HS-27A (cell line): ENCODE measurements at places on chromosomes 16 and 17.
A peak's percentile ranks its signal among the peaks of the same experiment; 100 is the strongest.

DNA sequence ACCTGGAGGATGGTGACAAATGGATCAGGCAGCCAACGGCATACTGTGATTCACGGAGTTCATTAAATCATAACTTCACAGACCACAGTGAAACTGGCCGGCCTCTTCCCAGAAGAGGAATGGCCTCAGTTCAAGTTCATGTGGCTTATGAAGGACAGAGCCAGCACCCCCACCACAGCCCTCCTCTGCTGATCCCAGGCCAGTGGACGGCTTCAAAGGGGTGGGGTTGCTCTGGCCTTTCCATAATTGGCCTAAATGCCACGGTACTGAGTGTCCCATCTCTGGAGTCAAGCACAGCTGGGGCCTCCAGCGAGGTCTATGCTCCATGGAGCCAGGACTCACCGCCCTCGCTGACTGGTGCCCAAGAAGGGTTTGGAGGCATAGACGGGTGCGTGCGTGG is 21.4 kb downstream of the GALNS start:
- DNase-seq, result no peak

DNA sequence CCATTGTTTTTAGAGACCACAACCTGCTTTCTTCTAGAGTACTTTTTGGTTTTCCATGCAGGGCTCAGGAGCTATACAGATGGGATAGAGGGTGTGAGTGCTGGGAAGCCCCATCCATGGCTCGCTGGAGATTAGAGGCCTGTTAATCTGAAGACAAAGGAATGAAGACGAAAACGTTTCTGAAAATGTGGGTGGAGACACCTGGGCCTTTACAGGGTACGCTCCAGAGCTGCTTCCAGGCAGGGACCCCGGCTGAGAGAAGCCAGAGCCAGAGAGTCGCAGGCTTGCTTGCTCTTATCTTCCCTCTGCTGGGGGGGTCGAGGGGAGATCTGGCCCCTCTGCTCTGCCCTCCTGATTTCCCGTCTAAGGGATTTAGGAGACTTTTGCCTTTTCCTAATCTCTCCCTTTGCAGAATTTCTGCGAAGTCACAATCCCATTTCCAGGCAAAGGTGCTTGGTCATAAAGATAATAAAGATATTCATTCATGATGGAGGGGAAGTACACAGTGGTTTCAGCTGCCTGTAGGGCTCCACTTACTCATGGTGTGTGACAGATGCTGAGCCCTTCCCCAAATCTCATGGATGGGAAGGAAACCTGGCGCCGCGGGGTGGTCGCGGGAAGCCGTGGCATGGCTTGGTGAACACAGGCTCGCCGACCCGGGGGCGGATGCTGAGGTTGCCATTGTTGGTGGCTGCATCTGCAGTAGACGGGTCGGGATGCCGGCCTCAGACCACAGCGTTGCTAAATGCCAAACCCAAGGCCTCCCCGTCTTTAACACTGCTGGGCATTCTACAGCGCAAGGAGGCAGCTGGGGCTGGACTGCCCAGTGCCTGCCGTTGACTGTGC is 4.8 kb upstream of the SOCS3 start:
- DNase-seq, result no peak

DNA sequence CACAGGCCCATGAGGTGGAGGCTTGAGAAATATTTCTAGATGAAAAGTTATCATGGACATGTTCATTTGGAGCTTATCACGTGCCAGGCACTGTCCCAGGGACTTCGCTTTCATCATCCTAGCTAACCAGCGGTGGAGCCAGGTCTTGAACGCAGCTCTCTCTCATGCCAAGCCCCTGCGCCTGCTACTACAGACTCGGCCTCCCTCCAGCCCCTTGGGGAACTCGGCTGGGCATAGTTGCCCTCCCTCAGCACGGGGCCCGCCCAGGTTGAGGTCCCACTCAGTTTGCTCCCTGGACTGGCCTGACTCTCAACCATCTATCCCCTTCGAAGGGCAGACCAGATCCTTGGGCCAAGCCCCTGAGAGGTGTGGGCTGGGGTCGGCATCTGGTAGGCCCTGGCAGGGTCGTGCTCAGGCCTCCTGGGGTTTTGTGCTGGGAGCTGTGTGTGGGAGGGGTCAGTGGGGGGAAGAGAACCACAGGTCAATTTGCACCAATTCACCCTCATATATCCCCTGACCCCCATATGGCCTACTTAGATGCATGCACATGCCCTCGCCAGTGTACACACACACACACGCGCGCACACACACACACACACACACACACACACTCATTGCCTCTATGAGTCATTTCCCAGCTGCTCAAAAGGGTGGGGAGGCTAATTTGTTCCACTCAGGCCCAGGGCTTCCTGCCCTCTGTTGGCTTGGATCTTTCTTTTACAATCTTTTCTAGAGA is 12.1 kb upstream of the SCN4A start:
- peak; percentile 31 for DNase-seq

- DNase-seq, result no peak
These were observed 5.8 kb downstream of the KIF18B start for GRCh38 chr17:44941712-44942331.

DNA sequence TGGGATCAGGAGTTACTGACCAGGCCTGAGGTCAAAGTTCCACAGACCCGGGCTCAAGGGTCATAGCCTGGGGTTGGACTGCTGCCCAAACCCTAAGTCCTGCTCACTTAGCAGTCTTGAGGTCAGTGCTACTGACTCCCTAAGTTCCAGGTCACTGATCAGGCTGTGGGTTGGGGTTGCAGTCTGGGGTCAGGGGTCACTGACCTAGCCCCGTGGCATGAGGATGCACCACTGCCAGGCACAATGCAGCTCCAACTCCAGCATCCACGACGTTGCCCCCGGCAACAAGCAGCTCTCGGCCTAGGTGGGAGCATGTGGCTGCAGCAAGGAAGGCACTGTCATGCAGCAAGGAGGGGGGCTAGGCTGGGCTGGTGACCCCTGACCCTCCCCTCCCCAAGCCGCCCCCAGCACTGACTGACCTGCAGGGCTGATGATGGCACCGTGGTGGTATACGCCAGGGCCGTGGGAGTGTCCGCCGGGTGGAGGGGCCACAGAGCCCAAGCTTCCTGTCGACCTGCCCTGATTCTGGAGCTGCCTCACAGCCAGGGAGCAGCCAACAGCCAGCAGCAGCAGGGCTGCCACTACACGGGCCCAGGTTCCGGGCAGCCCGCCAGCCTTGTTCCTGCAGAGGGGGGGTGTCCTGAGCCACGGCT is 1.1 kb downstream of the GGT6 start:
- no peak for DNase-seq

- DNase-seq, result peak; percentile 82
These were observed 21.7 kb upstream of the USP36 start for GRCh38 chr17:78862073-78863023.

- DNase-seq, result no peak
These were observed 36.0 kb upstream of the HLF start for GRCh38 chr17:55228683-55229192.

GRCh38 chr17:34434052-34434451 is 71.0 kb upstream of the CCL1 start:
- DNase-seq, result no peak

GRCh38 chr16:69937465-69937951 is 13.6 kb upstream of the CLEC18A start:
- no peak for DNase-seq

- no peak for DNase-seq
These were observed 24.2 kb upstream of the MPRIP start for GRCh38 chr17:17018021-17018441.

- DNase-seq, result no peak
These were observed 1.5 kb downstream of the GRIN2A start for GRCh38 chr16:10180771-10181163.

- no peak for DNase-seq
These were observed 13.6 kb upstream of the PPM1D start for GRCh38 chr17:60586288-60586974.

GRCh38 chr17:82415336-82415735 is 2.8 kb upstream of the HEXD start:
- no peak for DNase-seq

DNA sequence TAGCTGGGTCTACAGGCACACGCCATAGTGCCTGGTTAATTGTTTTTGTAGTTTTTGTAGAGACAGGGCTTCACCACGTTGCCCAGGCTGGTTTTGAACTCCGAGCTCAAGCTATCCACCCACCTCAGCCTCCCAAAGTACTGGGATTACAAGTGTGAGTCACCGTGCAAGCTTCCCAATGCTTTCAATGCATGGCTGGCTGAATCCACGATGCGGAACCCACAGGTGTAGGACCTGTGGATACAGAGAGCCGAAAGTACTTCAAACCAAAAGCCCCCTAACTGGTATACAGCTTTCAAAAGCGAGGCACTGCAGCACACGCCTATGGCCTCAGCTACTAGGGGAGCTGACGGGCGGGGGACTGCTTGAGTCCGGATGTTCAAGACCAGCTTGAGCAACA is 44.8 kb downstream of the METTL16 start:
- DNase-seq, result no peak

DNA sequence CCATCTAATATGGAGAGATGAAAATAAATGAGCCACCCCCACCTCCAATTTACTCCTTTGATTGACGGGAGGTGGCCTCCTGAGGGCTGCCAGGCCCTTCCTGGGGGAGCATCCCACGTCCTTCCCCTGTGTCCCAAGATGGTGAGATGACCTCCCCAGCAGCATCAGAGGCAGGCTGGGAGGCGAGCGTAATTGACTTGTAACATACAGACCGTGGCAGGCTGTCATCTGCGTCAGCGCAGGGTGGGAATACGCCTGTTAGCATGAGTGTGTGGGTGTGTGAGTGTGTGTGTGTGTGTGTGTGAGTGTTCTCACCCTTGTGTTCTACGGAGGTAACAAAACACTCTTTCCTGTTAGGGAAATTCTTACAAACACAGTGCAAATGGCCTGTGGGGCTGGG is 156.9 kb upstream of the CIBAR2 start:
- no peak for DNase-seq
